ENCODE measurements at places on chromosomes 7 and 10.

- no peak for DNase-seq
Measured at GRCh38 chr10:12945690-12946359, 55.7 kb downstream of the CCDC3 start.

GRCh38 chr7:150756858-150757257, 19.6 kb downstream of the GIMAP5 start:
- no peak for DNase-seq

DNA sequence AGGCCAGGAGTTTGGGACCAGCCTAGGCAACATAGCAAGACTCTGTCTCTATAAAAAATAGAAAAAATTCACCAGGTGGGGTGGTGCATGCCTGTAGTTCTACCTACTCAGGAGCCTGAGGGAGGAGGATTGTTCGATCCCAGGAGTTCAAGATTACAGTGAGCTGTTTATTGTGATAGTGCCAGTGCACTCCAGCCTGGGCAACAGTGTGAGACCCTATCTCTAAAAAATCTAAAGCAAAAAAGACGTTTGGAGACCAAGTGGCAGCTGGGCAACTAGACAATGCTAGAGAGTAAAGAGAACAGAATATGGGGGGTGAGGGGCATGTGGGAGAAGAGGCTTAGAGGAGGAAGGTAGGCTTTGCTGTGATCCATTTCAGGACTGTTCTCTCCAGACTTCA, 1.4 kb downstream of the PDSS1 start:
- no peak for DNase-seq

- DNase-seq: no peak
Measured at GRCh38 chr7:155995183-155995612, 182.9 kb upstream of the SHH start.

DNA sequence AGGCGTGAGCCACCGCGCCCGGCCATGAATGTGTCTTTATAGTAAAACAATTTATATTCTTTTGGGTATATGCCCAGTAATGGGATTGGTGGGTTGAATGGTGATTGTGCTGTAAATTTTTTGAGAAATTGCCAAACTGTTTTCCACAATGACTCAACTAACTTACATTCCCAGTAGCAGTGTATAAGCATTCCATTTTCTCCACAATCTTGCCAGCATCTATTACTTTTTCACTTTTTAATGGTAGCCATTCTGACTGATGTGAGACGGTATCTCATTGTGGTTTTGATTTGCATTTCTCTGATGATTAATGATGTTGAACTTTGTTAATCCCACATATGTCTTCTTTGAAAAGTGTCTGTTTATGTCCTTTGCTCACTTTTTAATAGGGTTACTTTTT, 1187.9 kb downstream of the XPNPEP1 start:
- DNase-seq: no peak
